ENCODE measurements at places on chromosomes 13 and 19. TPM values are rescaled to one million over a fixed set of nuclear protein-coding genes. Genes with fewer than 3 reads are reported as not detected.

Gene SIGLEC8
- 0.09 TPM for total RNA-seq

Gene ARL11
- 0.76 TPM for total RNA-seq

Gene ZNF304
- 5.3 TPM for total RNA-seq

Gene IER2
- 161 TPM for total RNA-seq

Gene APOC4
- not detected for total RNA-seq

Gene EPS8L1
- total RNA-seq, result 3.9 TPM

Gene SIGLEC14
- total RNA-seq, result not detected

Gene FXYD1
- not detected for total RNA-seq

Gene NPAS1
- total RNA-seq, result 0.21 TPM

Gene TEX101
- not detected for total RNA-seq

Gene CYP4F12
- total RNA-seq, result not detected

Gene PTPRS
- 0.09 TPM for total RNA-seq

Gene ACP5
- 9.5 TPM for total RNA-seq

Gene GDF15
- total RNA-seq, result not detected

Gene TTYH1
- 0.78 TPM for total RNA-seq

Gene FGF21
- total RNA-seq, result not detected

Gene GGACT
- 4.4 TPM for total RNA-seq

Gene ZNF30
- total RNA-seq, result 4.4 TPM

Gene WDFY2
- total RNA-seq, result 11.1 TPM

Gene SRRM5
- total RNA-seq, result 0.37 TPM

Gene SERPINE3
- not detected for total RNA-seq

Gene EHD2
- total RNA-seq, result 0.49 TPM

Gene CYP2A6
- total RNA-seq, result not detected

Gene HNRNPM
- total RNA-seq, result 352 TPM

Gene FCHO1
- total RNA-seq, result 96.2 TPM

Gene ADAMTS10
- 2.5 TPM for total RNA-seq

Gene CBLC
- not detected for total RNA-seq

Gene GPR12
- not detected for total RNA-seq

Gene IL11
- total RNA-seq, result not detected

Gene ZIM2
- total RNA-seq, result not detected

Gene LYPD5
- 0.42 TPM for total RNA-seq

Gene DCT
- total RNA-seq, result 0.05 TPM

Gene CFAP97D2
- total RNA-seq, result not detected

Gene RDH13
- 23.2 TPM for total RNA-seq

Gene GNG7
- total RNA-seq, result 0.07 TPM

Gene DLL3
- total RNA-seq, result 2.2 TPM

Gene KLK3
- not detected for total RNA-seq

Gene SGCG
- not detected for total RNA-seq

Gene DACT3
- 3.2 TPM for total RNA-seq

Gene ZNF835
- total RNA-seq, result 0.43 TPM

Gene NCR1
- total RNA-seq, result not detected

Gene TRPM4
- total RNA-seq, result 1.8 TPM

Gene SLC25A41
- 0.24 TPM for total RNA-seq

Gene CLEC17A
- total RNA-seq, result not detected

Gene KLK4
- not detected for total RNA-seq

Gene NUP62
- total RNA-seq, result 217 TPM

Gene MZT1
- total RNA-seq, result 24.1 TPM

Gene KCTD12
- total RNA-seq, result 12.9 TPM

Gene FUT6
- total RNA-seq, result not detected

Gene ZNF829
- 4.8 TPM for total RNA-seq

Measured in activated CD4-positive, alpha-beta T cell treated with anti-CD3 and anti-CD28 coated beads, Interleukin-2, amount 10 ng/mL, durations not matched to agents 24 days and 14 days (primary cell).